ENCODE measurements at places on chromosomes 6 and 20.
A peak's percentile ranks its signal among the peaks of the same experiment; 100 is the strongest.

DNA sequence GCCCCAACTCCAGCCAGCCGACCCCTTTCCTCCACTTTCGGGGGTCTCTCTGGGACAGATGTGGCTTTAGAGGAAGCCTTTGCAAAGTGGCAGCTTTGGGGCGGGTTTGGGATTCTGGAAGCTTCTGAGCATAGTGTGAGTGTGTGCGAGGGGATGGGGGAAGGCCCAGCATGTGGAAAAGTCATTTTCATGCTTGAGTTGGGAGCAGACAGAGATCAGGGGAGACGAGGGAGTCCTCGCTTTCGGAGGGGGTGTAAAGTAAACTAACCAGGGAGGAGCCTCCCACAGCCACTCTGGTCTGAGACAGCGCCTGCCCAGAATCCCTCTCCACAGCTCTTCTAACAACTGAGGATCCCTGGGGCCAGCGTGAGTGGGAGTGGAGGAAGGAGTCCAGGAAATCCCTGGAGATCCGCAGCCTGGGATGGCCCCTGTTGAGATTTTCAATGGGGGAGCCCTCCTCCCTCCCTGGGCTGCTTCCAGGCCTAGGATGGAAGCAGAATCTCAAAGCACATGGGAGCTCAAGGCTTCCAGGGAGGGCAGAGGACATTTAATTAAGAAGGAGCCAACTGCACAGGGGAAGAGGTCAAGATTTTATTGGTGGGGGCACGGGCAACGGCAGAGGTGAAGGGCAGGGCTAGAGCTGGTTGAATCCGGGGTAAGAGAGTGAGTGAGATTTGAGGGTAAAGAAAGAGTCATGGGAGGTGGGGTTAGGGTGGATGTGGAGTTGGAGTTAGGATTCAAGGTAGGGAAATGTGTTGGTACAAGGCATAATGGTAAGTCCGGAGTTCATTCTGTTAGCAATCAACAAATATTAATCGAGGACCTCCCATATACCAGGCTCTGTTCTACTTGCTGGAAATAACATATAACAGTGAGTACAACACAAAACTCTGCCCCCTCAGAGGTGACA is 102.3 kb upstream of the FOXP4 start:
- no peak for DNase-seq

DNA sequence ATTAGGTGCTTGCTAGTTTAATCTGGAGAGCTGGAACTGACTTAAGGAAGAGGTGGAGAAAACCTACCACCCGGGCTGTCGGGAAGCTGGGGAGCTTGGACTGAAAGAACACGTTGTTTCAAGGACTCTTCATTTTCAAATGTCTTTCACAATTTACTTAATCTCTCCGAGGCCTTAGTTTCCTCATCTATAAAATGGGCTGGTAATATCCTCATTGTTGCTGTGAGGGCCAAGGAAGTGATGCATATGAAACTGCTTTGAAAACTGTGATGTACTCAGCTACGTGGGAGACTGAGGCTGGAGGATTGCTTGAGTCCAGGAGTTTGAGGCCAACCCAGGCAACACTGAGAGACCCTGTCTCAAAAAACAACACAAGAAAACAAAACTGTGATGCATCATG is 36.7 kb upstream of the NKX2-2 start:
- DNase-seq = no peak

DNA sequence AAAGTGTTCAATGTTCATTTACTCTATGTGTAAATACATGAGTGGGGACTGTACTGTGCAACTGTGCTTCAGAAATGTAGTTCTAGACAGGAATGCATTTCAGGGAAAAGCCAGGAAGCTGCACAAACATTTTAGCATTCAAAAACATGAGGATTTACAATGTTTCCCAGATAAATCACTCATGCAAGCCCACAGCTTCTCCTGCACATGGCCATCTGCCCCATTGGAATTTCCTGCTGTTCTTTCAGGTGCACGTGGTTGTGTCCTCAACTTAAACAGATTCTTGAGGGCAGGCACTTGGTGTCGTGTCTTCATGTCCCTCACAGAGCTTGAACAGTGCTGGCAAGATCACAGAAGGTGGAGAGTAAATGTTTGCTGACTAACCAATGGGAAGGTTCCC is 101.5 kb downstream of the UNC5CL start:
- DNase-seq = peak; percentile 85

DNA sequence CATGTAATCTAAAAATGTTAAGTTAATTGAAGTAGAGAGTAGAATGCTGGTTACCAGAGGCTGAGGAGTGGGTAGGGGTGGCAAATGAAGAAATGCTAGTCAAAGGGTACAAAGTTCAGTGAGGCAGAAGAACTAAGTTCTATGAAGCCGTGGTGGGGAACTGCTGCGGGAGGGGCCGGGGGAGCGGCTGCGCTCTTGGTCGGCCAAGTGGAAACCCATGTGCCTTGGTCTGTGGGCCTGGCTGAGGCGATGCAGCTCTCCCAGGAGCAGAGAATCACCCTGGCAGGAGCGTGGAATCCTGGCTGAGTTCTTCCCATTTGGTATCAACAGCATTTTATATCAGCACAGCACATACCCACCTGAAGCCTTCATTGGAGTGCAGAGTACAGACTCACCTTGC is 22.3 kb downstream of the TTLL2 start:
- DNase-seq = no peak

- DNase-seq = no peak
Measured at GRCh38 chr6:130054725-130055124, 36.3 kb downstream of the L3MBTL3 start.

DNA sequence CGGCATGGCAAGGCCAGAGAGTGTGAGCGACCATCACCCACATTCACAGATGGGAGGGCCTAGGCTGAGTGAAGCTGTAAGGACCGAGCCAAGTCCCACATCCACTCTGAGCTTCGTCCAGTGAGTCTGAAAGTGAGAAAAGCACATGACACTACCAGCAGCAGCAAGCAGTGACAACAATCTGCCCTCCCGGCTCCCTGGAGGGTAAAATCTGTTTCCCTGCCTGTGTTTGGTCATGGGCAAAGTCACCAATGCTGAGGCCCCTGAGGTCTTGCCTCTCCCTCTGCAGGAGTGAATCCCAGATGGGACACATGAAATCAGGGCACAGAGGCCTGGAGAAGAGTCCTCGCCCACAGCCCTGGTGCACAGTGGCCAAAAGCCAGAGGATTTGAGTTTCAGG is 6.4 kb upstream of the CST7 start:
- no peak for DNase-seq

DNA sequence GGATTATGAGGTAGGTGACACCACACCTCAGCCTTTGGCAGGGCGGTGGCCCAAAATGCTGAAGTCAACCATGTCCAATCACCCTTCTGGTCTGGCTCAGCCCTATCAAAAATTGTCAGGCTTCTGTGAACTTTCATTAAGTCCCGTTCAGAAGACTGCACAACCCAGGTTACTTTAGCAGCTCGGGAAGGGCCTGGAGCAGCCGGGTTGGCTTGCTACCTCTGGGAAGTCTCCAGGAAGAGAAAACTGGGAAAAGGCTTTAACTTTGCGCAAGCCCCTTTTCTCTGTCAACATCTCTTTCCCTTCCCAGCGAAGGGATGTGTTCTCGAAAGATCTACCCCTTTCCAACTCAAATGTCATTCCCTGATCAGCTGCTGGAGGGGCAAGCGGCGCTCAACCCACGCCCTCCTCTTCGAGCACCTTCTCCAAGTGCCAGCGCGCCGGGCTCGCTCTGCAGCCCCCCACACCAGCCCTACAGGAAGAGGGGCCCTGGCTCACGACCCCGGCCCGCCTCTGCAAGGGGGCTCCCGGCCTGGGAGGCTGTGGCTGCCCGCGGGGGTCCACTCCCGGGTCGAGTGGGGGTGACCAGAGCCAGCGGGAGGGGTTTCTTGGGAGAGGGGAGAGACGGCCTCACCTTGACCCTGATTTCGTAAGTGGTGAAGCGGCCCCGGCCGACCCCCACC is 573 bp downstream of the SNX3 start:
- peak; percentile 57 for DNase-seq

DNA sequence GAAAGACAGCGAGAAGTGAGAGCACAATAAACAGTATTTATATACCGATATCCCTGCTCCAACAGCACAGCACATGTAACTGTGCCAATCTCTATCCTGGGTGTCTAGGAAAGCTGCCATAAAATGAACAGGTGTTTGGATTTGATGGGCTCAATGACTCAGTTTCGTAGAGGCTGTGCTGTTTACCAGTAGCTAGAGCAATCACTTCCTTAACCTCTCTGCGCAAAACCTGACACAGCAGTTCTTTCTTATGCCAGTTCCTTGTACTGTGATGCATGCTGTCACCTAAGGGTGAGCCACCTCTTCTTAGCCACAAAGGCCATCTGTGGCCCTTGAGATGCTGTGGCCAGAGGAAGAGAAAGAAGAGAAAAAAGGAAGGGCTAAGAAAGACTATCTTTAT is 59.3 kb downstream of the SHPRH start:
- DNase-seq = no peak

DNA sequence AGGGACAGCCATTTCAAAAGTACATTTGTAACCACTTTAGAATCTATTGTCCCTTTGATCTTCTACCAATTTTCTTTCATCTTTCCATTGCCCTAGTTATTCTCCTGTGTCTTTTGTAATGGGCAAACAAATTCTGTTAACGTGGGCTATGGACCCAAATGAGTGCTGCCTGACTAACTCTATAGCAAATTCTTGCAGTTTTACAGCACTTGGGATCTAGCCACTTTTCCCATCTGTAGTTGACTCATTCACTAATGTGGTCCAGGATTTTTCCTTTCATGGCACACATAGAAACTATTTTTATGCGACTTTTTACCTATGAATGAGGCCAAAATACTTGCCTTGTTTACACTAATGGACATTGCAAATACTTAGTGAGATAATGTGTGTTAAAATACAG is 52.0 kb downstream of the GRIK2 start:
- peak; percentile 87 for DNase-seq
